ENCODE measurements at places on chromosomes 3 and 15. TPM values are rescaled to one million over a fixed set of nuclear protein-coding genes. Genes with fewer than 3 reads are reported as not detected.
A peak's percentile ranks its signal among the peaks of the same experiment; 100 is the strongest.

Gene CADPS
- total RNA-seq: 7.5 TPM

DNA sequence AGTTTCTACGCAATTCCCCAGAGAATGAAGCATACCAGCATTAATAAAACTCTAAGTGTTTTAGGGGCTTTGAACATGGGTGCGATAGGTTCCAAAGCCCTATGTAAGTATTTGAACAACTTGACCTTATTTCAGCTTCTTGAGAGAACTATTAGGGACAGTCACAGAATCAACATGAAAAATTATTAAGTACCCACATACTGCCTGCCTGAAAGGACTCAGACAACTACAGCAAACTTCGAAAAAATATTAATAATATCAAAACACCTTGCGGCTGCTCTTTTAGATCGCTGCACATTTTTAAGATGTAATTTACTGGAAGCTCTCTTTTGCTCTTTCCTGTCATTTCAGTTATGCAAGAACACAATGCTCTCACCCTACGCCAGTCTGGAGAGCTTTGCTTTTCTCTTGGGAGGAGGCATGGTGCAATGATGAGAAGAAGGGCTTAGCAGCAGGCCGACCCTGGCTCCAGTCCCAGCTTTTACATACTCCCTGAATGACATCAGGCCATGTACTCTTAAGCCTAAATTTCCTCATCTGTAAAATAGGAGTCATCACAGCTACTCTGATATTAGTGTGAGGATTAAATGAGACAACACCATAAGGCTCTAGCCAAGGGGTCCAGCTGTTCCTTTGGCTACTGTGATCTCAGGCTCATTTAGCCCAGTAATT is 640.7 kb downstream of the FHIT start:
- no peak for DNase-seq

- no peak for DNase-seq
These were observed 308.4 kb downstream of the SQOR start for GRCh38 chr15:45943240-45943639.

Gene OR5K2
- total RNA-seq: not detected

Gene H1-8
- not detected for total RNA-seq

- DNase-seq: no peak
These were observed 160.2 kb downstream of the GHSR start for GRCh38 chr3:172287937-172288477.

DNA sequence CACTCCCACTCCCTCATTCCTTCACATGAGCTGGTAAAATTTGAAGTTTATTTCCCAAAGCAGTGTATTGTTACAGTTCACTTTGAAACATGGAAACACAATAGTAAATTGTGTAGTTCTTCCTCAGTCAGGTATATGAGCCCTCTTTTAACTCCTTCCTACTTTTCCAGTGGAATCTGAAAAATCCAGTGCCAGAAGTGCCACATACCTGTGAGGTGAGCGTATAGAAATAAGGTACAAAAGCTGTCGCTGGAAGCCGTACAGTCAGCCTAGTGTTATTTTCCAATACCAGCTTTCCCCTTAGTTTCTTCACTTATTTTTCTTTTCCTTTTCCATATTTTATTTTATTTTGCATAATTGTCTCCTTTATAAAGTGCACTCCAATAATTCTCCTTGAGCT is 81.7 kb upstream of the CADM2 start:
- DNase-seq: no peak

DNA sequence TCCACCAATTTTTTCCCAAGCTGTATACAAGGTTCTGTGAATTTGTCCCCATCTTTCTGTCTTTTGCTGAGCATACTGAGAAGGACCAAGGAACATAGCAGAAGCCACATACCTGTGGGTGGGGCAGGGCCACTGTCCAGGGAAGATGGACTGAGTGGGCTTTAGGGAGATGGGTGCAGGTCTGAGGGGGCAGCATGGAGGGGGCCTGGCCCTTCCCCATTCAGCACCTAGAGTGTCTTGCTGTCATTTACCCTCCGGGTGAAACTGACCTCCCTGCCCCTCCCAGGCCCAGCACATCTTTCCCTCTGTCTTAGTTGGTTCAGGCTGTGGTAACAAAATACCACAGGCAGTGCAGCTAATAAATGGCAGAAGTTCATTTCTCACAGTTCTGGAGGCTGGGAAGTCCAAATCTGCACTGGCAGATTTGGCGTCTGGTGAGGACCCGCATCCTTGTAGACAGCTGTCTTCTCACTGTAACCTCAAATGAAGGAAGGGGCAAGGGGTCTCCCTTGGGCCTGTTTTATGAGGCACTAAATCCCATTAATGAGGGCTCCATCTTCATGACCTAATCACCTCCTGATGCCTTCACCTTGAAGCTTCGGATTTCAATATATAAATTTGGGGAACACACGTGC is 180.0 kb upstream of the SMAD3 start:
- DNase-seq: no peak

Gene SLC12A1
- total RNA-seq: 0.39 TPM

DNA sequence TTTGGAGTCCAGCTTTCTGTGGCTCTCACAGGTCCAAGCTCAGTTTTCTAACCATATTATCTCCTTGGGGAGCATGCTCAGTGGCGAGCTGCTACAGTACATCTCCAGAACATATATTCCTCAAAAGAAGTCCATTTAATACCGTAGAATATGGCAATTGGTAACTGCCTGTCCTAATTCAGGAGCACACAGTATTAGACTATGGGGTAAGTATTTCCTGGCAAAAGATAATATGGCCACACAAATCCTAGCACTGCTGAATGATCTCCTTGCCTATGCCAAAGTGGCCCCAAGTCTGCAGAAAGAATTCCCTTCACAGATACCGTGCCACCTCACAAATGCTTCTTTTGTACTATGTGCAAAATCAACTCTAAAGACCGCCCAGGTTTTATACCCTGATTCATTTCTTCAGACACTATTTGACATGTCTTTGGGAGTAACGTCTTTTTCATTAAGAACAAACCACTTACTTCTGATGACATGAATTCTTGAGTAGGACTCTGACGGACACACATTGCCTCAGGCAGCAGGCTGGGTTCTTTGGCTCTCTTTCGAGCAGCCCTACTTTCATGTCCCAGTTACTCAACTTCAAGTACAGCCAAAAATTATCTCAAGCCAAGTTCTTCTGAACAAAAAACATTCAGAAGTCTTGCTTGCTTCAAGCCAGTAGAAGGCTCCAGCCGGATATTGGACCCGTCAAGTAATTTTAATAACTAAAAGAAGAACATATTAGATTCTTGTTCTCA is 368.3 kb upstream of the DCBLD2 start:
- no peak for DNase-seq

GRCh38 chr3:100850701-100851100 is 141.4 kb downstream of the TFG start:
- no peak for DNase-seq

DNA sequence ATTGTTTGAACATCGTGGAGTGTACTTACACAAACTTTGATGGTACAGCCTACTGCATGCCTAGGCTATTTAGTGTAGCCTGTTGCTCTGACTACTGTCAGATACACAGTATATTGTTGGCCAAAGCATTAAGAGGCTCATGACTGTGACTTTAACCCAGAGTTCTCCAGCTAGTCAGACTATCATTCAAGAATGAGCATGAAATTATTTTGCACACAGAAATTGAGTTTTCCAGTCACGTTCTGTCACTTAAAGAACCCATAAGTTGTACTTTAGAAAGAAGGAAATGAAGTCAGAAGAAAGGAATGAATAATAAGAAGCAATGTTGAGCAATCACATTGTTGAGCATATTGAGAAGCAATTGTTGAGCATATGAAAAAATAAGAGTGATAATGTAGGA is 37.6 kb upstream of the SLC22A13 start:
- DNase-seq: no peak

DNA sequence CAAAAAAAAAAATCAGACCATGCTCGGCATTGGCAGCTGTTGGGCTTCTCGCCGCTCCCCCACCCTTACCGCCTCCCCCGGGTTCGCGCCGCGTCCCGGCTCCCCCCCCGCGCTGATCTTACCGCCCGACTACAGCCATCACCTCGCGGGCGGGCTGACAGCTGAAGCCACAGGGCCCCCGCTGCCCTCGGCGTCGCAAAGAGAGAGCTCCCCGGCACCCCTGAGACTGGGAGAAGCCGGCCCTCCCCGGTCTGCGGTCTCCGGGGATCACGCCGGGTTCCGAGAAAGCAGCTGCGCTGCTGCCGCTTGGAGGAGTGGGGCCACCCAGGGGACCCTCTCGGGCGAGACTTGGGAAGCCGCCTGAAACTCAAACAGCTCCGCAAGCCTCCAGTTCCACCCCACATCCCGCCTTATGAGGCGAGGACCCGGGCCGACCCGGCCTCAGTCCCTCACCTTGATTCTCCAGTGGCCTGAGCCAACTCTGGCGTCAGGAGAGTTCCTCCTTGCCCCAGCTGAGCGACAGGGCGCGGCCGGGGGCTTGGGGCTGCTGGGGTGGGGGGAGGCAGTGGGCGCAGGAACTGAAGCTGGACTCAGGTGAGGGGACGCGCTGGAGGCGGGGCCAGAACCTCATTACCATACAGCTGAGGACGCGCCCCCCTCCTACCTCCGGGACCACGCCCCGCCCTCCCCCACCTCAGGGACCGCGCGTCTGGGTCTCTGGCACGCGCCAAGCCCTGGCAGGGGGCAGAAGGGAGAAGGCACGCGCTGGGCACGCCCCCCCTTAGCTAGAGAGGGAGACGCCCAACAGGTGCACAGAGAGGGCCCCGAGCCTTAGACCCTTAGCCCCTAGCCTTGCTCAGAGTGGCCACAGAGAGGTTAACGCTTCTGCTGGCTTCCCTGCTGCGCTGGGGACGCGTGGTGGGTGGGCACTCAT is 1.0 kb upstream of the DLL4 start:
- peak; percentile 83 for DNase-seq

DNA sequence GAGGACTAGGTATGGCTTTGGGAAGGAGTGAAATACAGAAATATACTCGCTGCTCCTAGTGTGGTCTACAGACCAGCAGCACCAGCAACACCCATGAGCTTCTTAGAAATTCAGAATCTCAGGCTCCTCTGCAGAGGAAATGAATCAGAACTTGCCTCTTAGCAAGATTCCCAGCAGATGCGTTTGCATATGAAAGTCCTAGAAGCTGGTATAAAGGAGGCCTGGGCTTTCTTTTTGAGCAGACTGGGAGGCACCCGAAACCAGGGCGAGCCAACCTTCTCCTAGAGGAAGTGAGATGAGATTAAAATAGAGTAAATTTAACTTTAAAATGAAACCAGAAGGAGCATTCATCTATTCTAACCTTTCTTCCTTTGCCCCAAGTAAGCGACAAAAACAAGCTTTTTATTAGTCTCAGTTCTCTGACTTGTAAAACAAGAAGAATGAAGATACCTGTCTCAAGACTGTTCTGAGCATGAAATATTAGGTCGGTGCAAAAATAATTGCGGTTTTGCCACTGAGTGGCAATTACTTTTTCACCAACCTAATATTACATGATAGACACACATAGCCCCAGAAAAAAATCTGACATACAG is 140.0 kb downstream of the PDZRN3 start:
- peak; percentile 30 for DNase-seq

GRCh38 chr15:34182942-34183341 is 27.0 kb downstream of the KATNBL1 start:
- peak; percentile 22 for DNase-seq

Gene ITGA11
- 0.60 TPM for total RNA-seq

Gene C3orf18
- 11.5 TPM for total RNA-seq

Gene CPLX3
- 0.09 TPM for total RNA-seq

Gene SLC51B
- total RNA-seq: not detected

DNA sequence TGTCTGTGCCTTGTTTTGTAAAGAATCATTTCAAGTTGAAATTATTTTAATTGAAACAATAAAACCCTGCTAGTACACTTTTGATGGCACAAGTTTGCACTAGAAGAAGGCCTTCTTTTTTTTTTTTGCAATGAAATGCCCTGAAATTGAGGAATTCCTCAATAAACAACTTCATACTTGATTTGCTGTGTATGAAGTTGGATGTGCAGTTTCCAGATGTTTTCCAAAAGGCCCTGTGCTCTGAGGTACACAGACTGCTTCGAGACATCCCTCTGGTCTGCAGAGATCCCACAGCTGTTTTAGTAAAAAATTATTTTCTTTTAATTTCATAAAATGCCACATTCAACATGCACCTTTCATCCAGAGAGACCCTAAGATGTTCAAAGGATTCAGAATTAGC is 48.9 kb downstream of the HES1 start:
- no peak for DNase-seq

DNA sequence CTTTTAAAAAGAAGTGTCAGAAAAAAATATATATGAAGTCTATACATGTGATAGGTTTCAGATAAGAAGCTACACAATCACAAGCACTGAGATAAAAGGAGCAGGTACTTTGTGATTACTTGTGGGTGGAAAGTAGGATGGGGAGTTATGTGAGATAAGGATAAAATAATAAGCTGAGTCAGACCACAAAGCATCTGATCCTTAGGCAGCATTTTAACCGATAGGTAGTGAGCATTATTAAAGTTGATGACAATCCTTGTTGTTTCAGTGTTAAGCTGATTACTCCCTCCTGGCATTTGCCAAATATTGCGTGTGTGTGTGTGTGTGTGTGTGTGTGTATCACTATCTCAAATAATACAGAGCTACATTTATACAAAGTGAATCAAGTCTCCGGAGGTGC is 483.1 kb downstream of the NAALADL2 start:
- no peak for DNase-seq

GRCh38 chr3:129633751-129634481 is 27.4 kb upstream of the PLXND1 start:
- DNase-seq: no peak

DNA sequence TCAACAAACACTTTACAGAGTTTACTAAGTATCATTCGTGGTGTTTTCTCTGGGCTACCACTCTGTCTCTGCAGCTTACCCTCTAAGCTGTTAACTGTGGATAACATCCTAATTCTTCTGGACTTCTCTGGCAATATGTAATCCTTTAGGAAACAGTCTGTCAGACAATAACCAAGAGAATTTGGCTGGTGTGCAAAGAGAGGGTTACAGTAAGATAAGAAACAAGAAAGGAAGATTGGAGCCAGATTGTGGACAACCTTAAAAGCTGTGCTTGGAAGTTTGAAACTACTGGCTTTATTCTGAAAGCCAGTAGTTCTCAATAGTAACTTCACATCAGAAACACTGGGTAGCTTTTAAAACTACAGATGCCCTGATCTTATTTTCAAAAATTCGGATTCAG is 778 bp downstream of the ARL6 start:
- DNase-seq: no peak

- no peak for DNase-seq
These were observed 808 bp downstream of the GK5 start for GRCh38 chr3:142224482-142225072.

DNA sequence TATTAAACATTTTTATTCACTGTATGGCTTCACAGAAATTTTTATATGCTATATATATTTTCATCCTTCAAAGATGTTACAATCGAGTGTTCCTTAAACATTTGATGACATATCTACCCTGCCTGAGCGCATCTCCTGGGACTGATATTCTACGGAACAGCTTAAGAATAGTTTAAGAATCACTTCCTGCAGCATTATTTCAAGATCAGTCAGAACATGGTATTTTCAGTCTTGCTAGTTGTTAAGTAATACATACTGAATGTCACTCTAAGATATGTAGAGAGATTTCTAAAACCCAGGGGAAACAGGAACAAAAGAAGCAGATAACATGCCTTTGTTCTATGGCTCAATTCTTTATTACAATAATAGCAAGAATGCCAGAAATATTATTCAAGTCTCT is 8.7 kb downstream of the COL8A1 start:
- DNase-seq: no peak

Gene CCDC13
- 0.79 TPM for total RNA-seq
